ENCODE measurements at places on chromosomes 6 and 20. TPM values are rescaled to one million over a fixed set of nuclear protein-coding genes. Genes with fewer than 3 reads are reported as not detected.
A peak's percentile ranks its signal among the peaks of the same experiment; 100 is the strongest.

The SF3B5 gene
- total RNA-seq, result 112 TPM

The ZNF337 gene
- 22.6 TPM for total RNA-seq

The SLC22A1 gene
- 1.2 TPM for total RNA-seq

The EDN3 gene
- total RNA-seq, result 17.9 TPM

The C6orf118 gene
- 0.89 TPM for total RNA-seq

The C6orf58 gene
- 0.09 TPM for total RNA-seq

The OPRL1 gene
- 0.93 TPM for total RNA-seq

The DCDC2 gene
- 0.04 TPM for total RNA-seq

The BPIFB4 gene
- 0.09 TPM for total RNA-seq

The ANKEF1 gene
- 1.1 TPM for total RNA-seq

The SAMD3 gene
- 0.71 TPM for total RNA-seq

The LST1 gene
- 9.0 TPM for total RNA-seq

The COX4I2 gene
- total RNA-seq, result 11.4 TPM

The SLC22A23 gene
- total RNA-seq, result 1.1 TPM

The SRSF6 gene
- total RNA-seq, result 72.5 TPM

The DNMT3B gene
- 2.9 TPM for total RNA-seq

DNA sequence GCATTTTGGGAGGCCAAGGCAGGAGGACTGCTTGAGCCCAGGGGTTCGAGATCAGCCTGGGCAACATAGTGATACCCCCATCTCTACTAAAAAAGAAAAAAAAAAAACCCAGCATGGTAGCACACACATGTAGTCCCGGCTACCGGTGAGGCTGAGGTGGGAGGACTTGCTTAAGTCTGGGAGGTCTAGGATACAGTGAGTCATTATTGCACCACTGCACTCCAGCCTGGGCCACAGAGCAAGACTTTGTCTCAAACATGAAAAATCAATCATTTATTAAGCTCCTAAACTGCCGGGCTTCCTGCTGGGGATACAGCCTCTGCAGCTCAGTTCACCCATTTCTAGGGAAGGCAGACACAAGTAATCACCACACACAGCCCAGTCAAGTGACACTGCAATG is 7.3 kb upstream of the USP45 start:
- no peak overlapping the region for H3K27ac ChIP-seq
- H3K27me3 ChIP-seq, result no peaks in the 10 kb centered on the region
- H3K36me3 ChIP-seq, result no peaks in the 10 kb centered on the region
- H3K4me1 ChIP-seq, result peaks cover 4% of the 10 kb centered on the region
- H3K4me3 ChIP-seq, result no peak overlapping the region

DNA sequence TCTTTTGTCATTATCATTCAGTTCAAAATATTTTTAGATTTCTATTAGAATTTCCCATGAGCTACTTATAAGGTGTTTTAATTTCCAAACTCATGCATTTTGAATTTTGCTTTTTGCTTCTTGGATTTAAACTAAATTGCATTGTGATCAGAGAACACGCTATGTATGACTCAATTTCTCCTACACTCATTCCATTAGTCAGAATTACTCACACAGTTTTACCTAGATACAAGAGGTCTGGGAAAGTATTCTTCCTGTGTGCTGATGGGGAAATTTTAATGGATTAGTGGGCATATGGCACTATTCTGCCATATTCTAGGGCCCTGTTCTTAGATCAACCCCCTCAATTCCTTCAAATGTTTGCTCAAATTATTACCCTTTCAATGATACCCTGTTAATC is 49.9 kb upstream of the BMP5 start:
- no peaks in the 10 kb centered on the region for H3K36me3 ChIP-seq
- DNase-seq, result no peak
- H3K4me1 ChIP-seq, result no peaks in the 10 kb centered on the region

DNA sequence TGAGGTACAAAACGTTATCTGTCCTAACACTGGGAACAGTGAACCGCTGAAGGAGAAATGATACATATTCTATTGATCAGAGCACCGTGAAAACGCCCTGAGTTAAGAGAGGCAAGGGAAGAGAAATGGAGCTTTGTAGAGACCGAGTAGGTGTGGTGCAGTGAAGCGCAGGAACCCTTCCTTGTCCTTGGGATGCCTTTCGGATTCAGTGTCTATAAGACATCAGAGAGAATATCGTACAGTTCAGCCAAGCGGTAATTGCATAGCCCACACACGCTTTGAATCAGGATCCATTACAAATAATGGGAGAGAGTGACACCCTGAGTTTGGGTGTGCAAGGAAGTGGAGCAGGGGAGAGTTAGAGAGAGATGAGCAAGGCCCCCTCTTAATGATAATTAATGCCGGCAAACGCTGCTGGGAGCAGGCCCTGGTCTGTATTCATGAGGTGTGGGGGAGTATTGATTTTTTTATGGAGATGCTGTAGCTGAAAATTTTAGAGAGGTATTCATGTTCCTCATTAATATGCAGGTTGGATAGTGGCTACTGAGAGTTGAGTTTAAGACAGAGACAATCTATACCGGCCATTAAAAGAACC is 20.7 kb downstream of the NOX3 start:
- no peaks in the 10 kb centered on the region for H3K36me3 ChIP-seq
- H3K4me1 ChIP-seq, result no peaks in the 10 kb centered on the region
- no peaks in the 10 kb centered on the region for H3K27me3 ChIP-seq
- H3K27ac ChIP-seq, result no peak overlapping the region
- H3K4me3 ChIP-seq, result no peak overlapping the region

GRCh38 chr6:166624275-166624674 is 2.8 kb downstream of the RPS6KA2 start:
- peaks cover 32% of the 10 kb centered on the region for H3K4me1 ChIP-seq
- no peak overlapping the region for H3K4me3 ChIP-seq
- no peaks in the 10 kb centered on the region for H3K36me3 ChIP-seq
- peaks cover 8% of the 10 kb centered on the region for H3K27me3 ChIP-seq
- no peak for DNase-seq

GRCh38 chr6:52087498-52087999 is at the start of gene PKHD1:
TSS of gene PKHD1 (minus strand) at chr6:52087613. CDS start at chr6:52084933, 2,680 bp downstream.
- peaks cover 3% of the 10 kb centered on the region for H3K4me1 ChIP-seq
- H3K27ac ChIP-seq, result no peak within 1 kb of the TSS
- no peaks in the 10 kb centered on the region for H3K36me3 ChIP-seq
- DNase-seq, result no peak

GRCh38 chr20:51420111-51420510 is 122.4 kb downstream of the NFATC2 start:
- no peak overlapping the region for H3K27ac ChIP-seq
- H3K4me3 ChIP-seq, result no peak overlapping the region
- H3K4me1 ChIP-seq, result peaks cover 16% of the 10 kb centered on the region
- peaks cover 3% of the 10 kb centered on the region for H3K36me3 ChIP-seq

DNA sequence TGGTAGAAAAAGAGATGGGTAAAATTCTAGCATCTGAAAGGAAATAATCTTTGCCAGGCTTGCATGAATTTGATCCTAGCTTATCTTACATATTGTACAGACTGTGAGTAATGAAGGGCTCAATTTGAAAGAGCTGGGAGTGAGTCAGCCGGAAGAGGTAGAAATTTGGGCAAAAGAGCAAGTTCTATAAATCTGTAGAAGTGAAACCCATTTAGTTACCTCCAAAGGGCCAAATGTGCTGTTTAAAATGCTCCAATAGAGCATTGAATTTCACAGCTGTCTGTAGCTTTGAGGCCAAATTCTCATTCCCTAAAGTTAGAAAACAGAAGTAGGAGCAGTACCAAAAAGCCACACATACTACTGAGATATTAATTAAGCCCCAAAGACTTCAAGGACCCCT is 466.1 kb downstream of the BTBD3 start:
- H3K36me3 ChIP-seq, result no peaks in the 10 kb centered on the region
- H3K4me3 ChIP-seq, result no peak overlapping the region
- peaks cover 10% of the 10 kb centered on the region for H3K4me1 ChIP-seq
- DNase-seq, result peak; percentile 88
- peak overlapping the region; percentile 54 for H3K27ac ChIP-seq

- no peaks in the 10 kb centered on the region for H3K27me3 ChIP-seq
- no peak overlapping the region for H3K27ac ChIP-seq
- no peak overlapping the region for H3K4me3 ChIP-seq
- no peaks in the 10 kb centered on the region for H3K36me3 ChIP-seq
- DNase-seq, result no peak
Observed at GRCh38 chr6:79605061-79605460, 26.1 kb upstream of the SH3BGRL2 start.

DNA sequence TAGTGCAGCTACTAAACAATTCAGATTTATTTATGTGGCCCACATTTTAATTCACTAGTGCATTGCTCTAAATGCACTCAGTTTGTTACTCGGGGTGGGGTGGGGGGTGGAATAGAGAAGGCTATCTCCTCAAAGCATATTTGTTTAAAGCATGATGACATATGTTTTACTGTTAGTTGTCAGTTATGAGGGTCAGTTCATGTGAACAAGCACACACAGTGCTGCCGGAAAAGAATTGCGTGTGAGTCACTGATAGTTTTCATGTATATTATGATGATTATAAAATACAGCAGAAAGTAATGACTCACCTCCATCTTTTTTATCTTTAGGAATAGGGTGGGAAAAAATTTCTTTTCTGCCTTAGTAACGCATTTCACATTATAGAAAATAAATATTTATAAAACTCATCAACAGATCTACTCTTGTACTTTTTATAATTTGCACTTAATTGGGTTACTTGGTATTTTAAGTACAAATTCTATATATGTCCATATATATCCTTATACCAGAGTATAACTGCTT is 42.2 kb upstream of the STXBP5 start:
- H3K27me3 ChIP-seq, result no peaks in the 10 kb centered on the region
- H3K36me3 ChIP-seq, result no peaks in the 10 kb centered on the region
- no peak overlapping the region for H3K27ac ChIP-seq
- H3K4me3 ChIP-seq, result no peak overlapping the region

DNA sequence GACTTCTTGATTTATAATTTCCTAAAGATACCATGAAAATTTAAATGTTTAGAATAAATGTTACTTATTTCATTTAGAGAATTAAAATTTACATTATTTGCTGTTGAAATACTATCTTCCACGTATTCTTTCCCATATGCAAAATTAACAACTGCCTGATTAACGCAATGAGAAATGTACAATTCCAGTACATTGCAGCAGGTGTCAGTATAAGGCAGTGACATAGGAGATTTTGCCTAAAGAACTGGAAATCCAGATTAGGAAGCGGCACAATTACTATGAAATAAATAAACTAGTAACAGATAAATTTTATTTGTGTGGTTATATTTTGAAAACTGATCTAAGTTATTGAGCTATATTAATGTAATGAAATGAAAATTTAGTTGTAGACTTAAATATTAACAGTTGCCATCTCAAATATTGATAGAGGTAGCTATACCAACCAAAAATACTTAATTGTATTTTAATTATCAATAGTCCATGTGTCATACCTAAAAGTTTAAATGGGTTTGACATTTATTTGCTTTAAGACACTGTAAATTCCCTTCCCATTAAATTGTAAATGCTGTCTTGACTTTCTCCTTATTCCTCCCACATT is 300.2 kb downstream of the UTRN start:
- H3K27ac ChIP-seq, result no peak overlapping the region
- no peaks in the 10 kb centered on the region for H3K27me3 ChIP-seq
- peaks cover 5% of the 10 kb centered on the region for H3K4me1 ChIP-seq
- H3K36me3 ChIP-seq, result no peaks in the 10 kb centered on the region
- peak; percentile 63 for DNase-seq
- H3K4me3 ChIP-seq, result no peak overlapping the region

DNA sequence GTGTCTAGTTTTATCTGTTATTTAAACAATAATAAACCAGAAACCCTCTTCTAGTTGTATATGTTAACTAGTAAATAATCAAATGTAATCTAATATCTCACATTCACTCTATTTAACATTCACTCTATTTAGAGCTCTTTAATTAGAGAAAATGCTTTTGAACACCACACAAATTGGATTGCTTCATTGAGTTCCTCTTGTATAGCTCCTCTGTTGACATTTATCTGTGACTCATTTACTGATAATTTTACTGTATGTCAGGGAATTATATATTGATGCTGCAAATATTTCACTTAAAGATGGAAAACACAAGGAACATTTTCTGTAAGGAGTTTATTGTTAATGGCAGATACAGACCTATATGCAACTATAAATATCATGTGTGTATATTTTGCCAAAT is 594.6 kb downstream of the COL12A1 start:
- no peaks in the 10 kb centered on the region for H3K36me3 ChIP-seq
- DNase-seq, result no peak
- no peaks in the 10 kb centered on the region for H3K27me3 ChIP-seq
- no peak overlapping the region for H3K4me3 ChIP-seq
- H3K4me1 ChIP-seq, result no peaks in the 10 kb centered on the region

DNA sequence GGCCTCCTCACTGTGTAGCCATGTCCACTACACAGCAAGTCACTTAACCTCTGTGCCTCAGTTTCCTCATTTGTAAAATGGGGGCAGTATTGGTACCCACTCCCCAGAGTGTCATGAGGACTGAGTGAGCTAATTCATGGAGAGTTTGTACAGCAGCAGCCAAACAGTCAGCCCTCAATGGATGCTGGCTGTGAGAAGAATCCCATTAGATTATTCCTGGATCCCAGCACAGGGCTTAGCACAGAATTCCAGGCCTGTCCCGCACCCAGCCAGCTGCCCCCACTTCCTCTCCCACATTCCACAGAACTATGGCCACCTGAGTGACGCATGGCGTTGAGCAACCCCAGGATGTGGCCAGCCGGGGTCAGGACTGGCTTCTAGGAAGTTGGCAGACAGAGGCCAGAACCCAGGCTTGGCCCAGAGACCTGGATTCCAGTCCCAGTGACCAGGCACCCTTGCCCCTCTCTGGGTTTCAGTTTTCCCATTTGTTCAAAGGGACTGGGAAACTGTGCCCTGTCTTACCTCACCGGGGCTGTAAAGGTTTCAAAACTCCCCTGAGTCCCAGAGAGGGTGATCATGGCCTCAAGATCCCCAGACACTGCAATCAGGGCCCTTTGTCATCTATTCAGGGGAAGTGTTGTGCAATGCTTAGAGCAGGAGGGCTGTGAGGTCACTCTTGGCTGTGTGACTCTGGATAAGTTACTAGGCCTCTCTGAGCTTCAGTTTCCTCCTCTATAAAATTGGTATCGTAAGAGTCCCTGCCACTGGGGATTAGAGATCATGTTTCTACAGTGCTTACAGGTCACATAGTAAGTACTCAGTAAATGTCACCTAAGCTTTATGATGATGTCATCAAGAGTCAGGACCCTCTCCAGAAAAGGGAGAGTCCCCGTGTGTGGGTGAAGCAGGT is 3.0 kb upstream of the TGM2 start:
- no peaks in the 10 kb centered on the region for H3K27me3 ChIP-seq
- no peaks in the 10 kb centered on the region for H3K36me3 ChIP-seq
- no peak for DNase-seq
- H3K27ac ChIP-seq, result no peak overlapping the region

DNA sequence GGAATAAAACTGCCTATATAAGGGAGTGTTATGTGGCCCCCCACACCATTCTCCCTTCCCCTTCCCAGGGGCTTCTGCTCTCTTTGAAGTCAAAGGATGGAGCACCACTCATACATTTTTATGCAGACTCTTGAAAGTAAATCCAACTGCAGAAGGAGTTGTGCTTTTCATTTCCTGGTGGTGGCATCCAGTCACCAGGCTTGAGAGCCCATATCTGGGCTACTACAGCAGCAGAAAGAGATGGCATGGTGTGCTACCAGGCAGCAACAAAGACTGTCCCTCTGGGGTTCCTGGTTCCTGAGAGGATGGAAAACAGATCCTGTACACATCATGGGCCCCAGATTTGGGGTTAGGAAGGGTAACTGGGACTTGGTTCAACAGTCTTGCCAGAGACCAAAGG is 226.4 kb downstream of the CLIC5 start:
- no peak for DNase-seq
- no peak overlapping the region for H3K4me3 ChIP-seq
- no peaks in the 10 kb centered on the region for H3K36me3 ChIP-seq
- H3K27me3 ChIP-seq, result no peaks in the 10 kb centered on the region
- H3K4me1 ChIP-seq, result peaks cover 9% of the 10 kb centered on the region
- no peak overlapping the region for H3K27ac ChIP-seq

GRCh38 chr6:14274546-14275492 is 157.2 kb downstream of the CD83 start:
- H3K27ac ChIP-seq, result peak overlapping the region; percentile 16
- no peaks in the 10 kb centered on the region for H3K36me3 ChIP-seq
- no peak for DNase-seq
- no peak overlapping the region for H3K4me3 ChIP-seq
- H3K27me3 ChIP-seq, result no peaks in the 10 kb centered on the region
